ENCODE measurements at places on chromosomes 2 and 18. TPM values are rescaled to one million over a fixed set of nuclear protein-coding genes. Genes with fewer than 3 reads are reported as not detected.

LYPD1 gene
- total RNA-seq, result 15.2 TPM

TMEM247 gene
- not detected for total RNA-seq

TACR1 gene
- 0.06 TPM for total RNA-seq

LTBP1 gene
- 29.6 TPM for total RNA-seq

CXCR1 gene
- total RNA-seq, result not detected

DNAJC5G gene
- total RNA-seq, result not detected

SLC20A1 gene
- total RNA-seq, result 139 TPM

BOLL gene
- not detected for total RNA-seq

TMEM200C gene
- total RNA-seq, result not detected

HOXD13 gene
- total RNA-seq, result 0.27 TPM

IL1F10 gene
- total RNA-seq, result not detected

LDLRAD4 gene
- 2.3 TPM for total RNA-seq

ELOA2 gene
- total RNA-seq, result not detected

LDAH gene
- 14.4 TPM for total RNA-seq

TUBA3E gene
- 3.6 TPM for total RNA-seq

APCDD1 gene
- not detected for total RNA-seq

ZNF521 gene
- total RNA-seq, result not detected

KCNJ13 gene
- not detected for total RNA-seq

RAX gene
- total RNA-seq, result not detected

LCT gene
- 0.05 TPM for total RNA-seq

TUBA4B gene
- 0.28 TPM for total RNA-seq

VWA3B gene
- 0.33 TPM for total RNA-seq

ALPI gene
- not detected for total RNA-seq

GAD1 gene
- 0.76 TPM for total RNA-seq

SLC30A3 gene
- total RNA-seq, result 2.1 TPM

UBXN4 gene
- total RNA-seq, result 40.3 TPM

SLC8A1 gene
- total RNA-seq, result 0.34 TPM

FIGN gene
- 2.0 TPM for total RNA-seq

IMP4 gene
- 164 TPM for total RNA-seq

CDC42EP3 gene
- 75.5 TPM for total RNA-seq

SAG gene
- not detected for total RNA-seq

C18orf32 gene
- total RNA-seq, result 22.0 TPM

RALBP1 gene
- total RNA-seq, result 26.5 TPM

RND3 gene
- total RNA-seq, result 46.2 TPM

HNRNPLL gene
- total RNA-seq, result 17.8 TPM

All from A549 treated with Mapracorat at 1 μM for 4 hours (cell line).